Hematopoietic multipotent progenitor cell treated with erythropoietin and hydrocortisone succinate and interleukin-3 and kit ligand, for 6 days (in vitro differentiated cells): ENCODE measurements at places on chromosomes 3 and 15.

GRCh38 chr3:80606073-80606472 is 838.3 kb upstream of the ROBO1 start:
- no peak for DNase-seq

- DNase-seq = no peak
These were observed 887.8 kb downstream of the IGSF11 start for GRCh38 chr3:118146658-118147375.

- peak; percentile 48 for DNase-seq
These were observed 334.1 kb downstream of the FHIT start for GRCh38 chr3:60917141-60917540.

DNA sequence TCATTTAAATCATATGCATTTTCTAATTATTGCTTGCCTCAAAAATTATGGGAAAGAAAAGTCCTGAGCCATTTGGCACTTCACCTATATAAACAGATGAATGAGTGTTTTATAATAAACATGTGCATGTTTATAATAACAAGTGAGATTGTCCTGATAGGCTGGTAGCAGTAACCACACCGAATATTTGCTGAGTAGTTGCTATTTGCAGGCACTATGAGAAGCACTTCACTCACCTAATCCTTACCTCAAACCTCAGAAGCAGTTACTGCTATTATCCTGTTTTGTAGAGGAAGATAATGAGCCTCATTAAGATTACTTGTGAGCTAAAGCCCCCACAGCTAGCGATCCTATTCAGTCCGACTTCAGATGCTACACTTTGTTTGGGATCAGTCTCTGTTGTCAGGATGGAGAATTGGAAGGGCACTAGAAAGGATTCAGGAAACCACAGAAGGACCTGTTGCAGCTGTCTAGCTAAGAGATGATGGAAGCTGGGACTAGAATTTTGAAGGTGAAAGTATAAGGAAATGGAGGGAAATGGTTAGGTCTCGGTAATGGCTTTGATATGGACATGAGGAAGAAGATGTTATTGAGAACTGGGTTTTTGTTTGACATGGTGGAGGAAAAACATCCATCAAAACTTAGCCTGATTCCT is 28.4 kb upstream of the MAGI1 start:
- DNase-seq = no peak

DNA sequence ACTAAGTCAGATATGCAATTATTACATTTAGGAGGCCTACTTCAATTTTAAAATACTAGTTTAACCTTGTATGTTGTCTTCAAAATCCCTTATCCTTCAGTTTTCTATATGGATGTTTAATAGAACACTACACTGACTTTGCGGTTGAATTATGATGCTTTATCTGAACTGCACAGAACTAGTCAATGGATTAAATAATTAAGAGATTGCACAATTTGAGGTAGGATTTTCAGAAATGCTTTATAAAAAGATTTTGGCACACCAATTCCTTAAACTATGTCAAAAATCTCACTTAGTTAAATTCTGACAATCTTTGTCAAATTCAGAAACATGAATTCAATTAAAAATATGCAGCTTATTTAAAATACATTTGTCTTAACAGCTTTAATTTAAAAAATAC is 28.1 kb downstream of the ATOSA start:
- DNase-seq = no peak

GRCh38 chr3:188455748-188456147 is 301.8 kb downstream of the LPP start:
- no peak for DNase-seq

DNA sequence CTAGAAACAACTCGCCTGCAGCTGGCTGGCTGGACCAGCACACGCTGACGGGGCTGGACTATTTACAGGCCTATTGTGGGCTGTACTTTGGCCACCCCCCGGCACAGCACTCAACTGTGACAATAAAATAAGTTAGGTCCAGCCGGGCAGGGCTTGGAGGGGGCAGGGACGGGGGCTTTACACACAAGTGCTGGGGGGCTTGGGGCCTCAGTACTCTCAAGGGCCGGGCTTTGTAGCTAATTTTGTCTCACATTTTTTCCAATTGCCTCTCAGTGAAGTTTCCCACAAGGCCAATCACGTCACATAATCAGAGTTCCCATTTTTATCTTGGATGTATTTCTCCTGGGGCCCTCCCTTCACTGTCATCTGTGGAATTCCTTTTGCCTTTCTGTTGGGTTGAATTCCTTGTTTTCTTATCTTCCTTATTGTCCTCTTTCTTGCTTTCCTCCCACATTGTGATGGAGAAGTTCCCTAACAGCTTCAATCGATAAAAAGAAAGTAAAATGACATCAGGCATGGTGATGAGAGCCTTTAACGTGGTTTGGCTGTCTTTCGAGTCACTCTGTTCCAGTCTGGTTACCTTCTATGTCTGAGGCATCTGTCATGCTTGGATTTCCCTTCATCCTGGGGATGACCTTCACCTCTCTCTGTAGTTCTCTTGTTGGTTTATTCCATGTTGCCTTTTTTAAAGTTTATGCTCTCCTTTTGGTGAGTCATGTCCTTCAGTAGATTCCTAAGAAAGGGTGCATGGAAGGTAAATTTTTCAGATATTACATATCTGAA is 44.1 kb upstream of the CMTM7 start:
- no peak for DNase-seq

DNA sequence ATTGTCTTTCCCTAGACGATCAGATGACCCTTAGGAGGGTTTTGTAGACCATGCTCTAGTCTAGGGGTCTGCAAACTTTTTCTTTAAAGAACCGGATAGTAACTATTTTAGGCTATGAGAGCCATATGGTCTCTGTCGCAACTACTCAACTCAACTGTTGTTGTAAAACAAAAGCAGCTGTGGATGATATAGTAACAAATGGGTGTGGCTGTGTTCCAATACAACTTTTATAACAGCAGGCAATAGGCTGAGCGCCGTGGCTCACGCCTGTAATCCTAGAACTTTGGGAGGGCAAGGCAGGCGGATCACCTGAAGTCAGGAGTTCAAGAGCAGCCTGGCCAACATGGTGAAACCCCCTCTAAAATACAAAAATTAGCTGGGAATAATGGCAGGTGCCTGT is 6.1 kb upstream of the CMTM6 start:
- no peak for DNase-seq

DNA sequence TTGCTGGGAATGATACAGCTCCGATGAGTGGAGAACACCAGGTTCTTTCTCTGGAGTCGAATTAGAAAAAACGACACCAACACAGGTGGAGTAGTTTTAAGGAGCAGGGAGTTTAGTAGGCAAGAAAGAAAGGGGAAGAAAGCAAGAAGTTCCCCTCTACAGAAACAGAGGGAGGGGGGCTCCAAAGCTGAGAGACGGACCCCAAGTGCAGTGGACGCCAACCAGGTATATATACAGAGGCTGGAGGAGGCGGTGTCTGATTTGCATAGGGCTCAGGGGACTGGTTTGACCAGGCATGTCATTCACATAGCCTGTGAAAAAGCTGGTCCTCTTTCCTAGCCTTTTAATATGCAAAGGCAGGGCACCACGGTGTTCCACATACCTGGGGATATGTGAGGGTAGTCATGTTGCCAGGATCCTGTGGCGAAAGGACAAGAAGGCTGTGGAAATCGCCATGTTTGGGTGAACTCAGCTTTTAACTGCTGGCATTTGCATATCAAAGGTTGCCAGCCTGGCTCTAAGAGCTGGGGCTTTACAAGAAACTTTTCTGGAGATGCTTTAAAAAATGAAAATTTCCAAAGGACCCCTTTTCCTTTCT is 887.4 kb upstream of the EPHA6 start:
- DNase-seq = no peak

DNA sequence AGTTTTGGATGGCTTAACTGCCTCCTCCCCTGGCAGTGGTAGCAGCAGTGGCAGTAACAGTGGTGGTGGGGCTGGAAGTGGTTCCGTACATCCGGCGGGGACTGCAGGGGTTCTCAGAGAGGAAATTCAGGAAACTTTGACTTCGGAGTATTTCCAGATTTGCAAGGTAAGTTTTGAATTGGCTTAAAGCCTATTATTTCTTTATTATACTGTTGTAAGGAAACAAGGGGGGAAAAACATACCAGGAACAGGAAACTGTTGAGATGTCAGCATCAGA is 1.5 kb downstream of the STXBP5L start:
- DNase-seq = no peak

DNA sequence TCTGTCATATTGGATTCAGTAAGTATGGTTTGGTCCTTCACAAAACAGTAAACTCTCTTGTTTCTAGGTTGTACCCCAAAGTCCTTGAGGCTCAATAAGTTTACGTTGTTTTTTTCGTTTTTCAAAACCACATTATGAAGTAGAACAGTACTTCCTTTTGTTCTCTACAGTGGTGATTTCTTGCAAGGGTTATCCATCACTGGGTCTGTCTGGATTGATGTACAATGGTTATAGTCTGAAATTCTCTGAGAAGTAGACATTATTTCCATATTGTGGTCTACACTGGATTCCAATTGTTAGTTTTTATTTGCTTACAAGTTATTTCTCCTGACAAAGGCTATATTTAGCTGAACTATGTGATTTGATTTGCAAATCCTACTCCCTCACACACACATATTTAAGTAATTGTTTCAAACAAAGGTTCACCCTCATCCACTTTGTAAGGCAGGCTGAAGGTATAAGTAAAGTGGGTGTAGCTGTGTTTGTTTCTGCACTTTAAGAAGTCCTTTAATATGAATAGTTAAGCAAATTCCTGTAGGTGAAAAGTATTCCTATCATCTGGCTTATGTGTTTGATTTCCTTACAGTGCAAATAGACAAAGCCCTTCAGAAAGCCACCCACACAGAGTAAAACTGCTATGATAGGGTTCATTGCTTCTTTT is 64.2 kb upstream of the MME start:
- no peak for DNase-seq

- DNase-seq = peak; percentile 70
These were observed 5.4 kb upstream of the ALDH1A2 start for GRCh38 chr15:58070801-58071418.

DNA sequence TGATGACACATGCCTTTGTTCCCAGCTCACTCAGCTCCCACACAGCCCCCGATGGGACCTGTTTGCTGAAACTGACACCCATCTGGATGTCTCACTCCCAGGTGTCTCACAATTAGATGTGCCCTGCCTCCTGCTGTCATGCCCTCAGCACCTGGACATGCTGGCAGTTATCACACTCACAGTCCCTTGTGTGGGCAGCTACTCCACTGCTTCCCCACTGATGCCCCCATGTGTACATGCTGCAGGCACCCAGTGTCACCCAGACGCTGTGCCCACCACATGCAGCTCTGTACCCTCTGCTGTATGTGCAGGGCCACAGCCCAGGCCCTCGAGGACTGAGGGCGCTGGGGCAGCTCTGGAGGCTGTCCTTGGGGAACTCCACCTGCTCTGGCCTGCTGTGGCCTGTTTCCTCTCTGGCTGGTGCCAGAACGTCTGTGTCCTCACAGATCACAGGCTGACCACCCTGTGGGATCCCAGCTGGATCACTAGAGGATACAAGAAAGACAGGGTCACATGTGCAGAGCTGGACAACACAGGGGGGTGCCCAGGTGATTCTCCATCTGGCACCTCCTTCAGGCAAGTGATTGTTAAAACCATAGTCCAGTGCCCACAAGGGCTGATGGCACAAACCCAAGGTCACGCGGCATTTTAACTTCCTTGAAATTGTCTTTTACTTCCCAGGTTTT is 14.0 kb downstream of the C3orf22 start:
- no peak for DNase-seq

GRCh38 chr3:64342940-64343688 is 117.8 kb upstream of the PRICKLE2 start:
- no peak for DNase-seq

DNA sequence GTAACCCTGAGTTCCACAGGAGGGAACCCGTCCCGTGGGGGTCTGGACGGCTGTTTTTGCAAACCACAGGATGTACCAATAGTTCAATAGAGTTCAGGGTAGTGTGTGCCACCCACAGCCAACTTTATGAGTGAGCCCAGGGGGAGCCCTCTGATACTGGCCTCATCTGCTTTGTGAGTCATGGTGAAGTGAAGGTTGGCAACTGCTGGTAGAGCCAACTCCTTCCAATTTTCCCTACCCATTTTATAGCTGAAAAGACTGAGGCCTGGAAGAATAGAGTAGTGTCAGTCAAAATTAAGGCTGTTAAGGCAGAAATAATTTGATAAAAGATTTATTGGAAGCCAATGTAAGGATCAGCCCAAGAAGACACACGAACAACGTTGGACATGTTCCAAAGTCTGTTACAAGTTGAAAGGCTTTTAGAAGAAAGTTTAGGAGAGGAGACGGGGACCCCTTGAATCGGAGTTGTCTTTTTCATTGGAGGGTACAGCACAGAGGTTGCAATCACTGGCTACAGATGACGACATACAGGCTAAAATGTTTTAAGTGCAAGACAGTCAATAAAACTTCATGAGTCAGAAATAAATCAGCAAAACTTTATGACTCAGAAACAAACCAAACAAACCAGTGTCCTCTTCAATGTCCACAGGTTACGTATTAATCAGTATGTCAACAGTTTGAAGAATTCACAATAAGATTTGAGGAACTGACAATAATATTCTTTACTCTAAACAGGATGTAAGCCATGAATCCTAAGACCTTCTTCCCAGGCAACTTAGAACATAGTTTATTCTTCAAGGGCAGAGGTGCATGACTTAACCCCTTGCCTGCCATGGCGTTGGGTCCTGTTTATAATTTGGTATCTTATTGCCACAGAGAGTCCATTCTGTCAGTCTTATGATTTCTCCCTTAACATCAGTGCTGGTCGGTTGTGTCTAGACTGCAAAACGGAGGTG is 62.9 kb upstream of the NR2E3 start:
- DNase-seq = no peak

- no peak for DNase-seq
These were observed 9.1 kb downstream of the TM4SF18 start for GRCh38 chr3:149324332-149324731.

- no peak for DNase-seq
These were observed 14.1 kb downstream of the PIK3R4 start for GRCh38 chr3:130732501-130732900.

GRCh38 chr3:48990636-48991469 is 812 bp downstream of the P4HTM start:
- DNase-seq = peak; percentile 74

DNA sequence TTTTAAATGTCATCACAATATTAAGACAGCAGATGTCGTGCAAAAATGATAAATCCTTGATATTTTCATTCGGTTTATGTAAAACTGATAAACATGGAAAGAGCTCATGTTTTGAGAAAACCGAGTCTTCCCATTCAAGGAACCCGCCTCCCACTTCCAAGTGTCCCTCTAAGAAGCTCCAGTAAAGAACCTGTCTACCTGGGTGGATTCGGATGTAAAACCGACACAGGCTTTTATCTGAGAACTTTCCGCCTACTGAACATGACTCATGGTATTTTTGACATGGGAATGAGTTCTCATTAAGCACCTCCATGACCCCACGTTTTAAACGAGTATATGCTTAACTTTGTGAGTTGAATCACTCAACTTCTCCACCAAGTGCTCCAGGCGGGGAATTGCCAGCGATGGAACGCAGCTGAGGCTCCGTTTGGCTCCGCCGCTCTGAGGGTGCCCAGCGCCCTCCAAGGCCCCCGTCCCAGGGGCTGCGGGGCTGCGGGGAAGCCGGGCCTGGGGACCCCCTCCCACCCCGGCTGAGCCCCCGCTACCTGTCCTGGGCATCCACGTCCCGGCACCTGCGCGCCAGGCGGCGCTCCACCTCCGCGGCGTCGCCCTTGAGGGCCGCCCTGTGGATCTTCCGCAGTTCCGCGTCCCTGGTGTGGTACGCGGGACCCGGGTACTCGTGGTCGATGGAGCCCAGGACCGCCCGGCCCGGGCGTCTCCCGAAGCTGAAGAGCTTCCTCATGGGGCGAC is 119.9 kb downstream of the LMLN start:
- peak; percentile 76 for DNase-seq
